Stimulated activated CD4-positive, alpha-beta T cell treated with anti-CD3 and anti-CD28 coated beads, Interleukin-4, amount 100 ng/mL, for 24 hours (primary cell): ENCODE measurements at places on chromosomes 5 and 9.

- peak; percentile 44 for DNase-seq
Observed at GRCh38 chr5:134874831-134875655, 872 bp downstream of the TXNDC15 start.

DNA sequence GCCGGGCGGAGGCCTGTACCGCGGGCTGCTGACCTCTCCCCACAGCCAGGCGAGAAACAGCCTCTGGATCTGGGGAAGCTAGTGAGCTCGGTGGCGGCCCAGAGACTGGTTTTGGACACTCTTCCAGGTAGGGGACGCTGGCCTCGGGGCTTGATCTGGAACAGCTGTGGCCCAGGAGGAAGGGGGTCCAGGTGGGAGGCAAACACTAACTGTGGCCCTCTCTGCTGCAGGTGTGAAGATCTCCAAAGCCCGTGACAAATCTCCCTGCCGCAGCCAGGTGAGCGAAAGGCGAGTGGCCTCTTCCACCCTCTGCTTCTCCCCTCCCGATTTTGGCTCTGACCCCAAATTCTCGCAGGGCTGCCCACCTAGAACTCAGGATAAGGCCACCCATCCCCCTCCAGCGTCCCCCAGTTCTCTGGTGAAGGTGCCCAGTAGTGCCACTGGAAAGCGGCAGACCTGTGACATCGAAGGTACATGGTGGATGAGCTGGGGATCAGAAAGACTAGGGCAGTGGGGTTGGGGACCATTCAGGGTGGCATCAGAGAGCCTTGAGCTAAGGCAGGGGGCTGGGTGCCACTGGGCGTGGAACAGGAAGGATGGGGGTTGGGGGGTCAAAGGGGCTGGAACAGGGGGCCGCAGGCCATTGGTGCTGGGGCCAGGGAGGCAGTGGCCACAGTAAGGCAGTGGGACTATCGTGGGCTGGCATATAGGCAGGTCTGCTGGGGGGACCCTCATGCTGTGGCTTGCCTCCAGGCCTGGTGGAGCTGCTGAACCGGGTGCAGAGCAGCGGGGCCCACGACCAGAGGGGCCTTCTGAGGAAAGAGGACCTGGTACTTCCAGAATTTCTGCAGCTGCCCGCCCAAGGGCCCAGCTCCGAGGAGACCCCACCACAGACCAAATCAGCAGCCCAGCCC is 12.9 kb upstream of the SLC34A1 start:
- no peak for DNase-seq

DNA sequence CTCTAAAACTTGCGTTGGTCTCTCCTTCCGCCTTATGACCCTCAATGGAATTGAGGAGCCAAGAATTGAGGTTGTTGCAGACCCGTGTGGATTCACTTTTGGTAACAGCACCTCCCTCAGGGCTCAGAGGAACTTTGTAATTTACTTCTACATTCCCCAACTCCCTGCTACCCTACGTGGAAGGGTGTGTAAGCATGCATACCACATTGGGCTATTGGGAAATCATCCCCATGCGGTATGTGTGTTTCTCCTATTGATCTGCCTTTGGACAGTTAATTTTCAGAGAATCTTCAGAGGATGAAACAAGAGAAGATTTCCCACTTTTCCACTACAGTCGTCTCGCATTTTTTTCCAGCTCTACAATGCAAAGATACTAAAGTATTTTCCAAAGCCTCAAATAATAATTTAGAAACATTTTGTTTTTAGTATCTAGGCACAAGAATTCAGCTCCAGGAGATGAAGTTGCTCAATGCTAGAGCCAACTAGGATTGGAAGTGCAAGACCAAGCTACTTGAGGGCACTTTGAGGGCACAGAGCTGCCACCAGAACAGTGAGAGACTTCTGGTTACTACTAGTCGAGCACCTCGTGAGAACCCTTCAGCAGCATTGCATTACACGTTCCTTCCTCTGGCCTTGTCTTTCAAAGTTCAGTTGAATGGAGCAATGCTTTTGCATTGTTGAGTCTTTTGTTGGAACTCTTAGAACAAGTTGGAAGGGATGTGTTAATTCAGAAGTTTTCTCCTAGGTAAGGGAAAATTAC is 3.4 kb downstream of the C1QTNF3 start:
- no peak for DNase-seq

DNA sequence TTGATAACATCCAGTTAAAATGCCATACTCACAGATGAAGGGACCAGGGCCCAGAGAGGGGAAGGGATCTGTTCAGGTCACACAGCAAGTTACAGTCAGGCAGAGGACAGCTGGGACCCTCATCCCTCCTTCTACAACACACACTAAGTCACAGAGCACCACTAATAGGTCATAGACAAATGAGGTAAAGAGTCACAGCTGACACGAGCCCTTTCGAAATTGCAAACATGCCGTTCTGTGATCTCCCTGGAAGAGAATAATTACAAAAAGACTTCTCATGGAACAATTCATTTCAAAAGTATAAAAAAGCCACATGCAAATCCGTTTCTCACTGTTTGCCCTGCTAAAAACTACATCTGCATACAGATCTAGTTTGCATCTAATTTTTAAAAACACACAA is 15.5 kb downstream of the IGFBPL1 start:
- no peak for DNase-seq

- DNase-seq = no peak
Observed at GRCh38 chr5:143717400-143717799, 94.6 kb upstream of the HMHB1 start.

GRCh38 chr9:115369322-115369957 is 251.5 kb upstream of the TNC start:
- DNase-seq = no peak

DNA sequence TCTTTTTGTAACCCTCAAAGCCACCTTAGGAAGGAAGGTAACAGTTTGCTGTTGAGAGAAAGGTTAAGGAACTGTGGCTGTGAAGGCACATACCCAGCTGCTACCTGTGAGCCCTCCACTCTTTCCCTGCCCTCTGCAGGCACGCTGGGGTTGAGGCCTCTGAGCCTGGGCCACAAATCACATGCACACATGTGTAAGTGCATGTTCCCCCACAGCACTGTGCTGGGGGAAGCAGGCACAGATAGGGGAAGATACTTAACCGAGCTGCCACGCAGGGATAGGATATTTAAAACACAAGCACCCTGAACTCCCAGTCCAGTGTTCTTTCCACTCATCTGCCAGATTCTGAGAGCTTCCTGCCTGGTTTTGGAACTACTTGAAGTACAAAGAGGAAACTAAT is 18.1 kb downstream of the LARP1 start:
- DNase-seq = no peak

- no peak for DNase-seq
Observed at GRCh38 chr5:42235837-42236236, 187.4 kb upstream of the GHR start.

DNA sequence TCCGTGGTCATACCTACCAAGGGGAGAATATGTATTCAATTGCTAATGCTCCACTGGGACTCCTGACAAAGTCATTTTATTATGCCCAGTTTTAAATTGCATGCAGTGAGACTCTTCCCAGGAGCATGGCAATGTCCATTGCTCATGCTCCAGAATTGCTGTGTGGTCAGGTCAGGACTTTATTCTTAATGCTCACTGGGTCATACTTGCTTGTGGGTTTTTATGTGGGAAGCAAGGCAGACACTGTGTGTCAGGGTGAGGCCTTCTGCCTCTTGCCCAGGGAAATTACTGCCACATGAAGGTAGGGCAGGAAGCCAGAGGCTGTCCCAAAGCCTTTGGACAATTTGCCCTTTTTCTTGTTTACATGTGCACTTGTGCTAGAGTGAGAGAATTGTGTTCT is 164.6 kb upstream of the MEF2C start:
- no peak for DNase-seq

DNA sequence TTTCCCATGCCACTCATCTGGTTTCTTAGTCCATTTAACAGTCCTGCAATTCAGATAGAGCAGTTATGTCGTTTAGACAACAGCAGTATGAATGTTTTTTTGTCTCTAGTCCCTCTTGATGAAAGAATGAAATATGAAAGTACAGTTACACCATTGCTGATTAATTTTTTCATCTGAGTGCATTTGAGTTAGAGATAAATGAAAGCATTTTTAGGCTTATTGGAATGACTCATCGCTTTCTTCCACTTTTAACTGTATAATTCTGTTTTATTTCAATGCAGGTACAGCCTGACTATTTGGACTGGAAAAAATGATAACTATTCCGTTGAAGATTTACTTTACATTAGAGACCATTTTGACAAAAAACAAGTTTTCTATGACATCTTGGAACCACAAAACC is 28.7 kb downstream of the ANKRD34B start:
- no peak for DNase-seq

DNA sequence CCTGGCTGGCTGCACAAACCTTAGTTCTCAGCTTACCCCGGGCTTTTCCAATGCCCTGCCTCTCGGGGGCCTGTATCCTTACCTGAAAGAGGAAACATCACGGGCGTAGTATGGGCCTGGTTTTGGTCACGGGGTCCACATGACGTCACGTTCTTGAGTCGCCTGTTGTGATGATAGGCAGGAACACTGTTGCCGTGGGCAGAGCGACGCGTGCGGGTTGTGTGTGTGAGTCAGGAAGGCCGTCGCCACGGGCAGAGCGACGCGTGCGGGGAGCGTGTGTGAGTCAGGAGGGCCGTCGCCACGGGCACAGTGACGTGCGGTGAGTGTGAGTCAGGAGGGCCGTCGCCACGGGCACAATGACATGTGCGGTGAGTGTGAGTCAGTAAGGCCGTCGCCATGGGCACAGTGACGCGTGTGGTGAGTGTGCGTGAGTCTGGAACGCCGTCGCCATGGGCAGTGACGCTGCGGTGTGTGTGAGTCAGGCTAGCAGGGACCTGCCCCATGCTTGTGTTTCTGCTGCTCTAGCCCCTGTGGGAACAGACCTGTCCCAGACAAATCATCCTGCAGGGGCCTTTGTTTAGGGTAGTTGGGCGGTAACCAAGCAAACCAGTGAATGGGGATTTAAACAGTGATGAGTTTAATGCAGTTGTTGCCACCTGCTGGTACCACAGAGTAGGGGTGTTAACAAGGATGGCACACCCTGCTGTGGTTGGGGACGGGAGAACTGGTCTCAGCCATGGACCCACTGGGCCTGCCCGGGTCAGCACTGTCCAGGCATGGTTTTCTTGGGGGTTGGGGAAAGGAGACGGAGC is 19.8 kb downstream of the TRIP13 start:
- DNase-seq = peak; percentile 82

GRCh38 chr9:114968671-114969070 is 38.3 kb upstream of the TNFSF8 start:
- peak; percentile 19 for DNase-seq

GRCh38 chr9:135355521-135356011 is 124.0 kb upstream of the PPP1R26 start:
- no peak for DNase-seq

DNA sequence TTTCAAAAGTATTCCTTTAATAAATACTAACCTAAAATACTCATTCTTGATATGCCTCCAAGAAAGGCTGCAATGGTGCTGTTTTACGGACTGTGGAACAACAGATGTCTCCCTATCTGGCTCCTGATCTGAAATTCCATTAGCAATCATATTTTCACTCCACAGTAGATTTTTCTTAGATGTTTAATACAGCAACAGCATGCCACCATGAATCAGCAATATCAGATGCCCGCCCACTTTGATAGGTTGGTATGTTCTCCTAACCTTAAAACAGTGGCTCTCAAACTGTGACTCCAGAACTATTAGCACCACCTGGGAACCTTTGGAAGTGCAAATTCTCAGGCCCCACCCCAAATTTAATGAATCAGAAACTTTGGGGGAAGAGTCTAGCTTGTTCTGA is 110.2 kb downstream of the MLLT3 start:
- DNase-seq = no peak

DNA sequence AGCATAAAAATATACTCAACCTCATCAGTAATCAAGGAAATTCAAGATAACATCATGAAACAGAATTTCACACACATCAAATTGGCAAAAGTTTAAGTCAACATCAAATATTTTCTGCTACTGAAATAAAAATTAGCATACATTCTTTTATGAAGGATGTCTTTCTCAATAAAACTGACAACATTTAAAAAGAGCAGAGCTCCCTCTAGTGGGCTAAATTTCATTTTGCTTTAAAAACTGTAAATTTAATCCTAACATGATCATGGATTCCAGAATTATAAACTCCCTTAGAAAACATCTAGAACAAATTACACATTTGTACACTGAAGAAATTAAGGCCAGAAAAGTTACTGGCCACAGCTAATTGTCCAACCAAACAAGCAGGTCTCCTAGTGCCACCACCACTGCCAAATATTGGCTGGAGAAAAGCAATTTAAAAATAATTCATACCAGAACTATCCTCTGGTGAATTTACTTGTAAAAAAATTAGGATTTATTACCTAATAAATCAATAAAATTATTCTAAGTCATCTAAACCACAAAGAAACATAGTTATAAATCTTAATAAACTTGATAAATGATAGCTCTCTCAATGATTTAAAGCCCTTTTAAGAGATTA is 31.2 kb downstream of the DEPDC1B start:
- no peak for DNase-seq

DNA sequence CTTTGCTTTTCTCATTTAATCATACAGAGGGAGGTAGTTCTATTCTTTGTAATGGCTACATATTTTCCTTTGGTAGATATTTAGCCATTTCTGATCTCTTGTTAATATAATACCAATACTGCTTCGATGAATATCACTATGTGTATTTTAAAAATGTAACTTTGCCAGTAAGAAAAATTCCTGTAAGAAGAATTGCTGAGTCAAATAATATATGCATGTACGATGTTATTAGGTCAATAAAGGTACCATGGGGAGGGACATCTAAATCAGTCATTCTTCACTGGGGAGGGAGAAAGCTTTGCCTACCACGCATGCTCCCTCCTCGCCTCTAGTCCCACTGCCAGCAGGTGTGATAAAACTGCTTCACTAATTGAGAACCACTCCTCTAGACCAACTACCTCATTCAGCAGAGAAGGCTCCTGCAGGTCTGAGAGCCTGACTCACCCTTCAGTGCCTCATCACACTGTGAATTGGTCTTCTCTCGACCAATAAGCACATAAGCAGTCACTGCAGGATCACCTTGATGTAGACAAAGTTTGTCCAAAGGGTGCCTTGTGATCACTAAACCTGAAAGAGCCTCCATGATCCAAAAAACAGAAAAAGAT is 56.1 kb upstream of the TBCA start:
- DNase-seq = no peak

DNA sequence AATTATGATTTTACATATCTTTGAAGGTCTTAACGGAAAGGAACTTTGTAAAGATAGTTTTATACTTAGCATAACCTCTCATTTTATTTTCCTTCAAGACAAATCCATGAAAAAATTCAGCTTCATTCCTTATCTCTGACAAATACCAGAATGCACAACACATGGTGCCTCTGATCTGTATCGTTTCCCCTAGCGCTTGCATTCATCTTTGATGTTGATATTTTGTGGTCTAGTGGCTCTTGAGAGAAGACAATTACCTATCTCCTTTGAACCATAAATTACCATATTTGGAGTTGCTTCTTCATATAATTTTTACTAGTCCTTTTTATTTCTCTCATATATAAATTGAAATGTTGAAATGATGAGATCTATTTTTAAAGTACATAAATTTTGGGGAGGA is 551.3 kb downstream of the PDE4D start:
- no peak for DNase-seq

- no peak for DNase-seq
Observed at GRCh38 chr9:37931592-37931991, 27.7 kb upstream of the SLC25A51 start.

GRCh38 chr5:119220576-119221197 is 135.1 kb upstream of the TNFAIP8 start:
- no peak for DNase-seq
